ENCODE measurements at places on chromosomes 16 and 17. TPM values are rescaled to one million over a fixed set of nuclear protein-coding genes. Genes with fewer than 3 reads are reported as not detected.
A peak's percentile ranks its signal among the peaks of the same experiment; 100 is the strongest.

PYY gene
- total RNA-seq: not detected

HES7 gene
- not detected for total RNA-seq

KCTD11 gene
- total RNA-seq: 24.9 TPM

KDM6B gene
- 1.3 TPM for total RNA-seq

CD300A gene
- total RNA-seq: not detected

GNG13 gene
- total RNA-seq: not detected

KAT7 gene
- total RNA-seq: 41.9 TPM

SMIM5 gene
- not detected for total RNA-seq

DNA sequence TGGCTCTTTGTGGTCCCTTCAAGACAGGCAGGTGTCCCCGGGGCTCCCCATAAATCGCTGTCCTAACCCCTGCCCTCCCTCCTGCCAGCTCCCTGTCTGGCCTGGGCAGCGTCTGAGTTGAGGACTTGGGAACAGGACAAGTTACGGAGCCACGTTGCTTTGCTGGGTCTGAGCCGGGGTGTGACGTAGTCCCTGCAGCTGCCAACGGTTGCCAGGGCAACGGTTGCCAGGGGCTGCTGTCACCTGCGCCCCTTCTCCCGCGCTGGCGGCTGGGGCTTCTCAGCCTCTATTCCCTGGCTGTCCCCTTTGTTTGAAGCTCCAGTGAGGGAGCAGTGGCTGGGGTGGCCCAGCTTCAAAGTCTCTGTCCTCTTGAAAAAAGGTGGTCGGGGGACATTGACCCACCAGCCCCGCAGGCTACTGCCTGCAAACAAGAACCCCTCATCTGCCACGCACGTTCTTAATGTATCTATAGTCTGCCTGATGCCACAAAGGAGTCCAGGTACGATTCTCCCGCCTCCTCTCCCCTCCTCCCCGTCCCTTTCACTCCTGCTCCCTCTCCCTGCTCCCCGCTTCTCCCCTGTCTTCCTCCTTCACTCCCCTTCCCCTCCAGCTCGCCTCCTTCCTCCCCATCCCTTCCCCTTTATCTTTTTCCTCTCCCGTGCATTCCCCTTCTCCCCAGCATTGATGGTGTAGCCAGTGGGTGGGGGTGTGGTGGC, 10.9 kb downstream of the ADGRG1 start:
- DNase-seq: no peak

DNA sequence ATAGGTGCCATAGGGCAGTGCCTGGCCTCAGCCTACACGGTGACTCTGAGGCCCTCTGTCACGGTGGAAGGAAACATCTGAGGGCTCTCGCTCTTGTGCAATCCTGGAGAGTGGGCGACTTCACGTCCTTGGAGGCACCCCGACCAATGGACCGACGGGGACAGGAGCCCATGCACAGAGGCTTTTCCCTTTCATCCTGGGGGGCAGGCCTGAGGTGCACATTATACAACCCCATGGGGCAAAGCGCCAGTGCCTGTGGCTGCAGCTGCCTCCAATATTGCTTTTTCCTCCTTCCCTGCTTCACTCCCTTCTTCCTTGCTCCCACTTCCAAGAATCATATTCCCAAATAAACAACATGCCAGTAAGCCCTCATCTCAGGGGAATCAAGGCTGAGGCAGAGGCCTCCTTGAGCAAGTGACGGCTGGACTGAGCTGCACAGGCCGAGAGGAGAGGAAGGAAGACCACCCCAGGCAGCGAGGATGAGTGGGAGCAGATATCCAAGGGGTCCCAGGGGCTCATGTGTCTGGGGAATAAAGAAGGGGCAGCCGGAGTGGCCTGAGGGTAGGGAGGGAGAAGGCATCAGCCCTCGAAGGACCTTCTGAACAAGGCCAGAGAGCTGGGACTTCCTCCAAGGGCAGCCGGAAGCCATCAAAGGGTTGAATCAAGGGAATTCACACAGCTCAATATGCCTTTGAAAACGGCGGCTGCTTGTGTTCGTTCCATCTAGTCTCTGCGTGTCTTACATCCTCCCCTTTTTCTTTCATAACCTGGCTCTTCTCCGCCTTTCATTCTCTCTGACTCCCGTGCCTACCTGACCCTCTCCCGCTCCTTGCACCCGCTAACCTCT, 42.6 kb upstream of the RPL38 start:
- no peak for DNase-seq

DNA sequence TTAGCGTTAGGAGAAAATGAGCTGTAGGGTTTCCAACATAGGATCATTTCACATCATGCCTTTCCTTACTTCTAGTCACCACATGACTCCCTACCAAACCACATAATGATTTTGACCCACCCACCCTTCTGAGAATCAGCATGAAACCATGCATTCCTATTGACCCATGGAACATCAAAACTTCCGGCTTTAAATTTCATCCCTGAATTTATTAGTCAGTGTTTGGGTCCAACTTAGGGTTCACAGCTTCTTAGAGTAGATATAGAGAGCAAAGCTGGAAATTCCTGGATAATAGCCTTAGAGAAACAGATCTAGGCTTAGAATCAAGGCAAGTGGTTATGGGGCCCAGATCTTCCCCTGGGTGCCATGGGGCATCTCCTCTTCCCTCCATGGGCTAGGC, 162.6 kb downstream of the TOX3 start:
- DNase-seq: no peak

GRCh38 chr17:55769625-55770000, 18.8 kb downstream of the PCTP start:
- peak; percentile 97 for DNase-seq

DNA sequence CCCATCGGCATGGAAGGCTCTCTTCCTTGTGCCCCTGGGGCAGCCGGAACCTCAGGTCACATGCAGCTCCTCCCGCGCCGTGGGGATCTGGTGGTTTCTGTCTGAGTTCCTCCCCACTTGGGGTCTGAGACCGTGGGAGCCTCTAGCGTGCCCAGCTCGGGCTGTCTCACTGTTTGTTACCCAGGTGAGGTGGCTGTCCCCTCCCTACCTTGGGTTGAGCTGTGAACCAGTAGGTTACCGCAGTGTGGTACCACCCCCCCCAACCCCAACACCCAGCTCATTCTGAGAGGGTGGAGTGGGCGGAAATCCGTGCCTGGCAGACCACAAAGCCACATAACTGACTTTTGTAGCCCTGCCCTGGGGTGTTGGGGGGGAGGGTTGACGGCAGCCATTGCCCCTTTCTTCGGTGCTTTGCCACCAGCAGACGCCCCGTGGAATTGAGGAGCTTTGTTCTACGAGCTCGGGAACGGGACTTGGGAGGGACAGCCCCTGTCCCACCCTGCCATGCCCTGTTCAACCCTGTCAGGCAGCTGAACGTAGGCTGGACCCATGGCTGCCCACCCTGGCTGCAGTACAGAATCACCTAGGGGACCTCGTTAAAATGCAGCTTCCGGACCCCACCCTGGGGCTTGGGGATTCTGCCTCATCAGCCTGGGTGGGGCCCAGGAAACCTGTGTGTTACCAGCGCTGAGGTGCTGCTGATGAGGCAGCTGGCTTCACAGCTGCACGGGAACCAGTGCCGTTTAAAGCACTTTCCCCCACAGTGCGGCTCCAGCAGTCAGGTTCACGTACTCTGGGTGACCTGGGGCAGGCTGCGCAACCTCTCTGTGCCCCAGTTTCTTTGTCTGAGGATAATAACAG, 18.5 kb downstream of the RAP1GAP2 start:
- DNase-seq: no peak

GRCh38 chr17:61431594-61432311, 20.5 kb upstream of the TBX4 start:
- peak; percentile 56 for DNase-seq

DNA sequence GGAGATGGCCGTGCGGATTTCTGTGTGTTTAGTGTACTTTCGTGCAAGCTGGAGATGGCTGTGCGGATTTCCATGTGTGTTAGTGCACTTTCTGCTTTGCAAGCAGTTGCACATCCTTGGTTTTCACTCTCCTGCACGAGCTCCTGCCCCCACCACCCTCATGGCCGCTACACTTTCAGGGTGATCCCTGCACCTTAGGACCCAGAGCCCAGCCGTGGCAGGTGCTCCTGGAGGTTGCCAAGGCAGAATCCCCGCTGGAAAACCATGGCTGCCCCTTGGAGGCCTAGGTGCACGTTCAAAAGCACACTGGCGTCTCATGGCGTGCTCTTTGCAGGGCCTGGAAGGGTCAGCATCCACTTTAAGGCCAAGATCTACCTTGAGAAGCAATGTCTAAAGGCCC, 311.0 kb upstream of the TNRC6C start:
- no peak for DNase-seq

DNA sequence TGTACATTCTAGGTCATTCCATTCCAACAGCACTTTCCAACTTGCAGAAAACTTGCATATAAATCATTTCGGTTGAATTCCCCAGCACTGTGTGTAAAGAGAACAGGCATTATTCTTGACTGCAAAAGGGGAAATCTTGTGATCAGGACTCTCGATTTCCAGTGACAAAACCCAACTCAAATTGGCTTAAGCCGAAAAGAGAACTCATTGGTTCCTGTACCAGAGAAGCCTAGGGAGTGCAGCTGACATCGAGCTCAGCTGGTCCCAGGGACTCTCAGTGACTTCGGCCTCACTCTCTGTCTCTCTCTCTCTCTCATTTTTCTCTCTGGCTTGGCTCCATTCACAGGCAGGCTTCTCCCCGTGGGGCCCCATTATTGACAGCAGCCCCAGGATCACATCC, 30.7 kb downstream of the CD300LF start:
- DNase-seq: no peak

- DNase-seq: peak; percentile 64
Measured at GRCh38 chr16:3690980-3691720, 26.2 kb downstream of the TRAP1 start.

- no peak for DNase-seq
Measured at GRCh38 chr16:21946889-21947635, 6.1 kb upstream of the UQCRC2 start.

- no peak for DNase-seq
Measured at GRCh38 chr17:65181237-65182061, 44.3 kb downstream of the RGS9 start.

DNA sequence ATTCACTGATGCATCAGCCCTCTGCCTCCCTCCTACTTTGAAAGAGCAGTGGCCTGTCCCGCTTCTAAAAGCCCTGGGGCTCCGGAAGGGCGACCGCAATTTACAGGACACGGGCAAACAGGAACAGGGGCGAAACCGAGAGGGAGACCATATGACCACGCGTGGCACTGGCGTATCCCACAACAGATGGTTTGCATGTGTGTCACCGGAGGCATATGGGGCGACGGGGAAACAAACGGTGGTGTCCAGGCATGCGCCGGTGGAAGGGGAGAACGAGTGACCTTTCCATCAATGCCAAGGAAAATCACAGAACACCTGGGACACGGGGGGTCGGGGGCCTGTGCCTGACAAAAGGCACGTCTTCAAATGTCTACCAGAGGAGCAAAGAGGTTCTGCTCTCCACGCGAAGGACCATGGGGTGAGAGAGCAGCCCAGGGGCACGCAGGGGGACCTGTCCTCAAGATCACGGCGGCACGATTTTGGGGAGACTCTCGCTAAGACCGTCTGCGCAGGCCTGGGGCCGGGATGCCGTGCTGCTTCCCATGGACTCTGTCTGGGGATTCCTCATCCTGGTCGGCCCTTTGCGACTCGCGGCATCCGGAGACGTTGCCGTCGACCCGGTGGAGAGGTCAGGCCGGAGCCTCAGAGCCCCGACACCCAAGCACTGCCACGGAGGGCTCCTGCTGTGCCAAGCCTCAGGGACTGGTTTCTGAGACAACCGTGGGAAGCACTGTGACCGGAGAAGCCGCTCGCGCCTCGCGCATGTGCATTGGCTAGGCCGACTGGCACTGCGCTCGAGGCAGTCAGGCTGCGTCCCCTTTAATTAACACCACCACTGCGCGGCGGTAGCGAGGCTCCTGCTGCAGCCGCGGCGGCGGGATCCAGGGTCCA, 12.8 kb upstream of the KCNJ18 start:
- DNase-seq: no peak

Data from GM23248 (cell line).